ENCODE measurements at places on chromosomes 3 and 15.

- no peak for DNase-seq
These were observed 126.7 kb upstream of the PHLDB2 start for GRCh38 chr3:111732252-111732879.

DNA sequence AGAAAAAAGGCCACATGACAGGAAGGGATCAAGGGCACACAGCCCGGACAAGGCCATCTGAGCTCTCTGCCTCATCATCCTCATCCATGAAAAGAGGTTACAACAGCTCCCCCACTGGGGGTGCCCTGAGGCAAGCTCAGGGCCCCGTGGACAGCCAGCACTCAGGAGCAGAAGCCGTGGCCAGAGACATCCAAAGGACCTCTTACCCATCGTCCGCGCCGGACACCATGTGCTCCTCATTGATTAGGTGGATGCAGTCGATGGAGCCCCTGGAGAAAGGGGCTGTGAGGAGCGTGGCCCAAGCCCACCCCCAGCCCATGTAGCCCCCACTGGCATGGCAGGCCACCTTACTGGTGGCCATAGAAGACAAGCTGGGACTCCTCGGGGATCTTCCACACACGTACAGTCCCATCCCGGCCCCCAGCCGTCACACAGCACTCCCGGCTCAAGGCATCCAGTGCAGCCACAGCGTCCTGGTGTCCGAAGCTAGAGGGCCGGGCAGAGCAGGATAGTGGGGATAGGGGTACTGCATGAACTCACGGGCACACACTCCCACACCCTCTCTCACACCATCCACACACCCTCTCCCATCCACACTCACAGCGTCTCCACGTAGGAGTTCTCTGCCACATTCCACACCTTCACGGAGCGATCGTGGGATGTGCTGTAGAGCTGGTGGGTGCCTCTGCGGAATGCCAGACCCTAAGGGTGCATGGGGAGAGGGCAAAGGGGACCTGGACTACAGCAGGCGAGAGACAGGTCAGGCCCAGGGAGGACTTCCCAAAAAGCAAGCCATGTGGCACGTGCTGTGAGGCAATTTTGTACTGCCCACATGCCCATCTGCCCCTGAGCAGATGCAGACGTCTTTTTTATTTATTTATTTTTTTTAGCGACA, 6.5 kb downstream of the RRP9 start:
- DNase-seq = no peak

- DNase-seq = peak; percentile 35
These were observed 84.5 kb upstream of the STT3B start for GRCh38 chr3:31448035-31448881.

DNA sequence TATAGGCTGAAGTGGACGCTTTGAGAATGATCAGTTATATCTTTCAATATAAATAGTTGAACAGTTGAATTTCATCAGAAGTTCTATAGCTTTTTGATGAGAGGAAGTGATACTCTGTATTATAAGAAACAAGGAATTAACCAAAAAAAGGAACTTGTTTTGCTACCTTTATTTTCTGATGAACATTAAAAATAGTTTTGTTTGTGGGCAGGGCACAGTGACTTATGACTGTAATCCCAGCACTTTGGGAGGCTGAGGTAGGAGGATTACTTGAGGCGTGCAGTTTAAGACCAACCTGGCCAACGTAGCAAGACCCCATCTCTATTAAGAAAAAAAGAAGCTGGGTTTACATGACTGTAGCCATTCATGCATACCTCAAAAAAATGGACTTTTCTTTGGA, 16.7 kb downstream of the BLOC1S6 start:
- no peak for DNase-seq

DNA sequence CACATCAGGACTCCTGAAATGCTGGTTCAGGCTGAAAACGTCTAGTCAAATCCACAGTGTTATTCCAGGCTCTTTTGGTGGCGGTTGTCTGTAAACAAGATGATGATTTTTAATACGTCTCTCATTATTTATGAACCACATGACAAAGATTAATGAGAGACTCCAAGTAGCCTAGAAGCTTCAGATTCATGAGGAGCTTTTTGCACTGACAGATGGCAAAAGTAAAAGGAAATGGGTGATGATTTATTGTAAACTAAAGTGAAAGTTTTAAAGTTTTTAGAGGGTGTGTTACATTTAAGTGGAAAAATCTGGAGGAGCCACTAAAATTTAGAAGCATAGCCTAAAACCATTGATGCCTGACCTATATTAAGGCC, 77.0 kb downstream of the BBX start:
- DNase-seq = no peak

- no peak for DNase-seq
These were observed 17.9 kb downstream of the EPHB3 start for GRCh38 chr3:184579513-184579912.

- no peak for DNase-seq
These were observed 3.1 kb downstream of the OXSR1 start for GRCh38 chr3:38168151-38169026.

DNA sequence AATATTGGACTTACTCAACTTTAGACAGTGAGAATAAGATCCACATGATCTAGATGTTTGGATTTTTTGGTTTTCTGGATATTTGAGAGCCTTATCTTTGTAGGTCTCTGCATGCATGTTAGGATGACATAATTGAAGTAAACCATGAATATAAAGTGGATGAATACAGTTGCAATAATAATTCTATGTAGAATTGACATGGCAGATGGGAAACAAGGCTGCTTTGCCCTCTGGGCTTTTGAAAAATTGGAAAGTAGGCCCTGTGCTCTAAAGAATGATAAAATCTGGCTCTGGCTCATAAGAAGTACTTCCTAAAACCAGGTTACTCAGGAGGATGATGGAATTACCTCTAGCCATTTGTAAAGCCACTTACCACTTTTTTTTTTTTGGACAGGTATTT, 86.9 kb downstream of the ZNF609 start:
- no peak for DNase-seq

DNA sequence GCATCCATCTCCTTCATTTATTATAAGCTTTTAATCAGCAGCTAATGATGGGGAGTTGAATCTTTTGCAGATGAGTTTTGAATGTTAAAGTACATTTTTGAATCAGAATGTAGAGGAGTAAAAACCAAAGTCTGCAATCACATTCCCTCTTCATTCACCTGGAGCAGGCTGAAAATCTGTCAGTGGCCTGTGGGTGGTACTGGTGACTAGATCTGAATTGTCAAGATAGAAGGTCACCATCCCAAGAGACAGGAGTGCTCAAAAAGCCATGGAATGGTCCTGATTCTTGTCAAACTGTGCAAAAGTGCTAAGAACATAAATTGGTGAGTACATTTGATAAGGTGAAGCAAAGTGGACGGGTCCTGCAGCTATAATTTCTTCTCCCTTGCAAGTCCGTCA, 881.3 kb upstream of the NR2F2 start:
- no peak for DNase-seq

DNA sequence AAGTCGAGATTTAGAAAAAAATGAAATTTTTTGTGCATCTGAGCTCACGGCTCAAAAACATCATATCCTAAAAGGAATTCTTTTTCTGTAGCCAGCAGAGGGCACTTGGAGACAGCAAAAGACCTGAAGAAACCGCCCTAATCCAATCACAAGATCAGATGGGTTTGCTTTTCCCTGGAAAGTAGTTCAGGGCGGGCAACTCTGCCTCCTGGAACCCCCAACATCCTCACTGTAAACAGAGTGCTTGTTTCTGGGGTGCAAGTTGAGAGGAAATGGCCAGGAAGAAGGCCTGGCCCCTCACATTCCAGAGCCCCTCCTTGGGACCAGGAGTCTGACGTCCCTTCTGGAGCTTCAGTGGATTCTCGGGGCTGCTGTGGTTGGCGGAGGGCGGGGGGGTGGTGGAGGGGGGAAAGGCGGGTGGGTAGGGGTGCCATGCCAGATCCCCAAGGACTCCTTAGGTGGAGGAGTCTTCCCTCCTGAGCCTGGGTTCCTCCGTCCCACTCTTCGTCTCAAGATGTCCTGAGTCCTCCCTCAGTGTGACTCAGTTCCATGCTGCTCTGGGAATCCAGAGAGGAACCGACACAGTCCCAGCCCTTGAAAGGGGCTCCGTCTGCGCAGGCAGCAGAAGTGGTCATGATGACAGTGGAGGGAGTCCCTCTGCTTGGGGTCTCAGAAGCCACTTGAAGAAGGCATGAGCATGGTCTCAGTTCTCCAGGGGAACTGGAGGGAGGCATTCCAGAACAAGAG, 35.9 kb downstream of the CCK start:
- DNase-seq = no peak

GRCh38 chr3:112117841-112118571, 15.0 kb downstream of the GCSAM start:
- no peak for DNase-seq

- no peak for DNase-seq
These were observed 269.4 kb upstream of the SUCLG2 start for GRCh38 chr3:67923796-67924195.

GRCh38 chr15:75694241-75695182, 18.1 kb downstream of the CSPG4 start:
- no peak for DNase-seq

Data from activated T-cell treated with anti-CD3 and anti-CD28 coated beads, Interleukin-2, amount 50 U/mL, for 72 hours (primary cell).